ENCODE measurements at places on chromosomes 5 and 9.

DNA sequence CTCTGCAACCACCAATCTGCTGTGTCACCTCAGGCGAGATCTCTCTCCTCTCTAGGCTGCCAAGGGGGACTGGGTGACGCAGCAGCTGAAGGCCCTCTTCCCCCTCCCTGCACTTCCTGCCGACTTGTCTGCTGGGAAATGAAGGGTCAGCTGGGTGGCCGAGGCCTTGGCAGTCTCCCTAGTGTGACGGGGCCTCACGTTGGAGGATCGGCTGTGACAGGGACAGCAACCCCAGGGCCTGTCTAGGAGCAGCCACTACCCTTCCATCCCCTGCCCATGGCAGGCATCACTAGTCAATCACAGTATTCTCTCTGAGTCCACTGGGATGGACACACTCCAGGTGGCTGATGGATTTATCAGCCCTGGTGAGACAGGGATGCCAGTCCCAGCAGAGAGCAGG is 107.3 kb upstream of the SARDH start:
- peak; percentile 46 for DNase-seq

DNA sequence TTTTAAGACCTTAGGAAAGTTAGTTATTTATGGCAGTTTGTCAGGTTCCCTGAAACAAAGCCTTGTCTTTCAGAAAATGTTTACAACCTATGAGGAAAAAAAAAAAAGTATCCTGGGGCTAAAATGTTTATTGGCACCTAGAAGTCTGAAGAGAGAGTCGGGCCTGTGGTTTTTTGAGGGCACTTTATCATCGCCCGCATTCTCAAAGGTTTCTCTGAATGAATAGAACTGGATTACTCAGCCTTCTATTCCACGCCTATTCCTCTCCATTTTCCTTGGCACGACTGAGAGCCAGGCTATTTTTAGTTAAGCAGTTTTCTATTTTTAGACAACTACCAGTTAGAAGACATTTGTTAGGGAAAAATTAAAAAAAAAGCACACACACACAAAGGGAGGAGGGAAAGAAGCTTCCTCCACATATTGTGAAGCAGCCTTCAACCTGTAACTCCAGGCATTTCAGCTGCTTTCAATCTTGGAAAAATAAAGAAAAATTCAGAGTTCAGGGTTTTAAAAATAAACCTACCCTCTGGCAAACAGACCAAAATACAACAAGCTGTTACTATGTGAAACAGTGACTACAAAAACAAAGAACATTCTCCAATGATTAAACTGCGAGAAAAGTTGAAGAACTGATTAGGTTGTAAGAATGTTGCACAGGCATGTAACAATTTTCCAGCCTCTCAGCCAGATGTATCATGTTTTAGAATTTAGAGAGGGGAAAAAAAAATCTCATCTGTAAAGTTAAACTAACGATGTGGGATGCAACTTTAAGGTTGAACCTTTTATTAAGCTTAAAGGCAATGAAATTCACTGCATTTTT is 97.0 kb downstream of the MEF2C start:
- DNase-seq = no peak

- DNase-seq = no peak
These were observed at the start of gene ZNF454 for GRCh38 chr5:178940569-178941360. TSS of gene ZNF454 (plus strand) at chr5:178941198. CDS start at chr5:178942792, 1,594 bp downstream.

- DNase-seq = no peak
These were observed 1013.1 kb downstream of the NR2F1-AS1 start for GRCh38 chr5:92567831-92568450.

DNA sequence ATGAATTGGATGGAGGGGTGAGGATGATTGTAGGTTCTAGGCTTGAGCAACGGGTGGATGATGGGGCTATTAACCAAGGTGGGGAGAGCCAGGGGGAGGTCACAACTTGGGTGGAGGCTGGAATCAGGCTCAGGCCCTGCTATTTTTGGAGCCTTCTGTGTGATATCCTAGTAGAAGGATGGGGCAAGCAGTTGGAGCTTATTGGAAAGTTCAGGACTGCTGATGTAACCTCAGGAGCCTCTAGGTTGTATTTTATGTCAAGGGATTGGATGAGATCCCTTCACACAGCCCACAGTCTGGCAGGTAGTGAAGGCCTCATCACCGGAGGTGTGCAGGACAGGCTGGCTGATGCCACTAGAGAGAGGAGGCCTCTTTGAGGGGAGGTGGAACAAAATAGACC is 11.2 kb upstream of the RPS14 start:
- DNase-seq = no peak

DNA sequence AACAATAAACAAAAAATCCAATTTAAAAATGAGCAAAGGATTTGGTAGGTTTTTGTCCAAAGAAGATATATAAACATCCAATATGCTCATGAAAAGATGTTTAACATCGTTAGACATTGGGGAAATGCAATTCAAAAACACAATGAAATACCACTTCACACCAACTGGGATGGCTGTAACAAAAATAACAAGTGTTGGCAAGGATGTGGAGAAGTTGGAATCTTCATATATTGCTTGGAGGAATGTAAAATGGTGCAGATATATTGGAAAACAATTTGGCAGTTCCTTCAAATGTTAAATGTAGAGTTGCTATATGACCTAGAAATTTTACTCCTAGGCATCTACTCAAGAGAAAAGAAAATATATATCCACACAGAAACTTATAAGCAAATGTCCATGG is 224.3 kb downstream of the AUH start:
- DNase-seq = no peak

DNA sequence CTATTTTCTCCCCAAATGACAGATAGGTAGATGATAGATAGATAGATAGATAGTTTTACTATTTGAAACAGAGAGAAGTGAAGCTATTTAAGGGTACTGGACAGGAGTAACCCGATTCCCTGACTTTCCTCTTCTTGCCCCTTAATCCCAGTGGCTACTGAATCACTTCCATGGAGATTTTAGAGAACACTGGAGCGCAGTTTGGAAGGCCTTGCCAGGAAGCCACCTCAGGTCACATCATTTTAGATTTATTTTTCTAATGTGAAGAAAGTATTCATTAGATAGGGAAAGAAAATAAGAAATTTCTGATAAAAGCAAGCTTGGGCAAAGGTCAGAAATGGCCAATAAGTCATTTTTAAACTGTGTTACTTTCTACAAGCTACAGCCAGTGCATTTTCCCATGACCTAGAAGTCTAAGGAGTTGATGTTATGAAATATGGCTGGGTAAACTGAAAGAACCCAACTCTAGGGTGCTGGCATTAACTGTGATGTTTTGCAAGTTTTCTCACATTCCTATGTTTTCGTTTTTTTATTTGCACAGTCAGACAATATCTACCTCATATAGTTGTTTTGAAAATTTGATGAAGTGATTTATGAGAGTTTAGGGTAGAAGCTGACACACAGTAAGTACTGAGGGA is 544.7 kb upstream of the PTGER4 start:
- no peak for DNase-seq

GRCh38 chr5:125245216-125245615 is 498.8 kb upstream of the ZNF608 start:
- no peak for DNase-seq

DNA sequence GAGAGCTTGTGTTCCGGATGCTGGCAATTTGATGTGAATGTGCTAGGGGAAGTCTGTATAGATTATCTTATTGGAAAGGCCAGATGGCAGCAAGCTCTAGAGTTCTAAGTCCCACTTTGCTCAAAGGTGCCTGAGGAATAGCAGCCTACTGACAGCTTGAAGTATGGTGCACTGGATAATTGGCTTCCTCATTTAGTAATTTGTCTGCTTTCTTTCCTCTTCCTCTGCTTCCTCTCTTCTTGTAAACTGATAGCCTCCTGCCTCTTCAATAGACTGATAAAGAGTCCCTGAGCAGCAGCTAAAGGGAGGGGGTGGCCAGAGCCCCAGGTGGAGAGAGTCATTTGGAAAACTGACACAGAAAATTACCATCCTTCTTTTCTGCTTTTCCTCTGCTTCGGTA is 177.3 kb downstream of the FGF1 start:
- no peak for DNase-seq

DNA sequence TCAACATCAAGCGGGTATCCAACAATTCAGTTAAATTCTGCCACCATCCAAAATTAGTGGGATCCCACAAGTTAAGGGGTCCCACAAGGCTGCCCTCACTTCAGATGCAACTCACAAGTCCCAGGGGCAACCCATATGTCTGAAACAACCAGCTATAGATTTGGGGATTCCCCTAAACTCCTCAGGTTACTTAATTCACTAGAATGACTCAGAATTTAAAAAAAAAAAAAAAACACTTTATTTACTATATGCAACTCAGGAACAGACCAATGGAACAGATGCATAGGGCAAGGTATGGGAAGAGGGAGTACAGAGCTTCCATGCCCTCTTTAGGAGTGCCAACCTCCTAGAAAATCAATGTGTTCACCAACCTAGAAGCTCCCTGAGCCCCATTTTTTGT is 15.1 kb downstream of the AUH start:
- peak; percentile 58 for DNase-seq

GRCh38 chr9:109022873-109023272 is 9.6 kb upstream of the CTNNAL1 start:
- DNase-seq = no peak

All from inflammatory macrophage treated with lipopolysaccharide for 1 hour (primary cell).